ENCODE measurements at places on chromosomes 12 and 14. TPM values are rescaled to one million over a fixed set of nuclear protein-coding genes. Genes with fewer than 3 reads are reported as not detected.

BICDL1 gene
- 22.3 TPM for total RNA-seq

SERPINA9 gene
- total RNA-seq = not detected

DNA sequence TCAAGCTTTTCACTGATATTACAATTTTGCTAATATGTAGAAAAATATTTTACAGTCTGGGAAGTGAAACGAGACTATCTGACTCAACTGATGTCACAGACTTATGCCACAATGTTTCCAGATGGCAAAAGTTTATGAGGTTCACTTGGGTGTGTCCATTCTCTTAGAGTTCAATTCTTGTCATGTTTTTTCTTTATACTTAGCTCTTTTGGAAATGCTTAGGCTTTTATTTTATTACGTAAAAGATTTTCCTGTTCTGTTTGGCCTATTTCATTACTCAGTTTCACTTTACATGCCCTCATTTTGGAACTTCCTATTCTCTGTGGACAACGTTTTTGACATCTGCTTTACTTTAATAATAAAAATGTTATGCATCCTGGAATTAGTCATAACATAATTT lies 2.1 kb upstream of the PDZRN4 start:
- DNase-seq = no peak

- DNase-seq = peak; percentile 11
Observed at GRCh38 chr12:41188841-41189394, 798 bp downstream of the PDZRN4 start.

GRCh38 chr12:44053549-44054127 lies 217.8 kb downstream of the TMEM117 start:
- DNase-seq = no peak

ANKS1B gene
- total RNA-seq = 89.5 TPM
